DMS 273 treated with DMSO at 0.1 percent for 48 hours (cell line): ENCODE measurements at places on chromosomes 3 and 15.
A peak's percentile ranks its signal among the peaks of the same experiment; 100 is the strongest.

GRCh38 chr15:73426323-73426994 lies 16.5 kb upstream of the REC114 start:
- no peak for DNase-seq

DNA sequence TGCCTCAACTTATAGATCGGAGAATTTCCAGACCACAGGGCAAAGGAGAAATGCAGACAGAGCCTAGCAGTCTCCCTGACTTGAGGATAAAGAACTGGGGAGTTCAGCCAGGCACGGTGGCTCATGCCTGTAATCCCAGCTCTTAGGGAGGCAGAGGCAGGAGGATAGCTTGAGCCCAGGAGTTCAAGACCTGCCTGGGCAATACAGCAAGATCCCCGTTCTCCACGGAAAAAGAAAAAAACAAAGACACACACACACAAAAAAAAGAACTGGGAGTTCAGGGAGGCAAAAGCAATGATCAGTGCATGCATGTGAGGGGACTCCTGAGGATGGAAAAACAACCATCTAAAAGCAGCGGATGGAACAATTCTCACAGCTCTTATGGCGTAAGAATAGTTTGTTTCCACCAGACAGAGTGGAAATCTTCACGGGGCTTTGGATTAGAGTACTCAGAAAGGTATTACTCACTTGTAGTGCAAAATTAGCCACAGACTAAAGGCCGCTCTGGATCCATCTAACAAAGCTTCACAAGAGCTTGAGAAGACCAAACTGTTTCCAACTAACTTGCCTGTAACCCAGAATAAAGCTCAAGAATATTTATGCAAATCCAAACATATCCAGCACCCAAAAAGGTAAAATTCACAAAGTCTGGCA lies 16.3 kb downstream of the SEC11A start:
- no peak for DNase-seq

GRCh38 chr3:123155471-123156011 lies 46.2 kb upstream of the SEC22A start:
- DNase-seq, result no peak

- no peak for DNase-seq
Measured at GRCh38 chr3:71564361-71564760, 19.2 kb downstream of the FOXP1 start.

DNA sequence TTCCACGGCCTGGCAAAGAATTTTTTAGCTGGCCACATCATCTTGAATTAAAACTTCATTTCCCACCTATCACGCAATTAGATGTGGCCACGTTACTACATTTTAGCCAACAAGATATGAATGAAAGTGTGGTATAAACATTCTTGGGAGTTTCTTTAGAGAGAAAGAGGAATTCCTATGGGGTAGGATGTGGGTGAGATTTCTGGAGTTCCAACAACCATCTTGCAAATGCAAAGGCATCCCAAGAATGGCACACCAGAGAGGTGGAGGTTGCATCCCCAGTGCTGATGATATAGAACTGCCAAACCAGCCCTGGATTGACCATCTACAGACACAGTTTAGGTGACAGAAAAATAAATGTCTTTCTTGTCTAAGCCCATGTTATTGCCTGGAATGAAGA lies 66.3 kb upstream of the AKAP13 start:
- no peak for DNase-seq

GRCh38 chr3:29644261-29644660 lies 363.4 kb downstream of the RBMS3 start:
- no peak for DNase-seq

DNA sequence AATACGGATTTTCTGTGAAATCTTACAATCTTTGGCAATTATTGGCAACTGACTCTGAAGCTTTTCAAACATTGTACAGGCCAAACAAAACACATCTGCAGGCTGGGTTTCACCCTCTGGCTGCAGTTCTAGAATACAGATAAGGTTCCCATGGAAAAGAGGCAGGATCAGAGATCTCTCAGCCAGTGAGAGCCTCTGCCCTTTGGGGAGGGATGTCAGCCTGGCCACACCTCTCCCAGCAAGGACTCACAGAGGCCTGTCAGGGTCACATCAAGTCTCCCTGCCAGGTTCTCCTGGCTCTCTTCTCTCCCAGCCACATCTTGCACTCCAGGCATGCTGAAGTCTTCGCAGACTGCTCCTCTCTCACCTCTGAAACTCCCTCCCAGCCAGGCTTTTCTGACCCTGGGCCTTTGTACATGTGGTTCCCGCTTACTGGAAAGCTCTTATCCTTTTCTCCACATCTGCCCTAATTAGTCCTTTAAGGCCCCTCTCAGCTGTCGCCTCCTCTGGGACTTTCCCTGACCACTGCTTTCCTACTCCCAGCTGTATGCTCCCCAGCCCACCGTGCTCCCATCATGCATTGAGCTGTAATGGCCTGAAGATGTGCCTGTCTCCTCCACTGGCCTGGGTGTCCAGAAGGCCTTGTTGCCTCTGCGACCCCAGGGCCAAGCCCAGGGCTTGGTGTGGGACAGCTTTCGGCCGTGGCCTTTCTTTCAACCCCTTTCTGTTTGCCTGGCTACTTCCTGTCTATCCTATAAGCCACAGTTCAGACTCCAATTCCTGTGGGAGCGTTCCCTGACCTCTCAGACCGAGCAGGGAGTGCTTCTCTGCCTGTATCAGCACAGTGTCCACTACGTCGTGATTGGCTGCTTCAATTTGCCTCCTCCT lies 4.3 kb downstream of the RBP1 start:
- DNase-seq, result peak; percentile 87

GRCh38 chr3:191549357-191549756 lies 88.4 kb downstream of the PYDC2 start:
- no peak for DNase-seq

- no peak for DNase-seq
Measured at GRCh38 chr3:140821493-140821892, 120.1 kb upstream of the SLC25A36 start.

GRCh38 chr3:156449710-156450574 lies 105.0 kb downstream of the SSR3 start:
- DNase-seq, result peak; percentile 17

- DNase-seq, result no peak
Measured at GRCh38 chr15:63457379-63457778, 47.0 kb upstream of the USP3 start.

GRCh38 chr3:152398495-152398894 lies 129.8 kb downstream of the MBNL1 start:
- DNase-seq, result no peak

DNA sequence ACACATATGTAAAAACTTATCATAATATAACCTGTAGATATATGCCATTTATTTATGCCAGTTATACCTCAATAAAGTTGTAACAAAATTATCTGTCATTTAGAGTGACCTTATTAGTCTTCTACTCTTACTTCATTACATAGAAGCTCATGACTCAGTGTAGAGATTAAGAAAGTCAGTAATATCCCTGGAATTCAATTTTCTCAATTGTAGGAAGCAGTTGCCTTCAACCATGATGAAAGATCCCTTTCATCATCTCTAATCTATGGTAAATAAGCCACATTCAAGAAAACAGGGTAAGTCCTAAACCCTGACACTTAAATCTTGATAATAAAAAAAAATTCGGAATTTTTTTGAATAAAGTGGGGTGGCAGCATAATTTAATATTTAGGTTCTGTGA lies 216.5 kb upstream of the PEX5L start:
- no peak for DNase-seq
